GM12878 (cell line): ENCODE measurements at places on chromosomes 1 and 21. TPM values are rescaled to one million over a fixed set of nuclear protein-coding genes. Genes with fewer than 3 reads are reported as not detected.

The PAFAH2 gene
- 5.0 and 6.6 TPM in 2 replicates for total RNA-seq

The OR2T35 gene
- 0.49 and 0.66 TPM in 2 replicates for total RNA-seq

The TMEM52 gene
- total RNA-seq: not detected in 2 replicates

The TTC13 gene
- total RNA-seq: 25.6 and 25.9 TPM in 2 replicates

The MIS18A gene
- 24.7 and 26.2 TPM in 2 replicates for total RNA-seq

The WNT3A gene
- total RNA-seq: not detected in 2 replicates

The FYB2 gene
- total RNA-seq: 0.08 TPM in 1 of 2 replicates, not detected in the other

The DNAH14 gene
- total RNA-seq: 3.7 and 4.3 TPM in 2 replicates

The SAMD13 gene
- total RNA-seq: 0.85 and 0.98 TPM in 2 replicates

The TNFRSF4 gene
- 6.1 and 6.5 TPM in 2 replicates for total RNA-seq

The IL10 gene
- 0.67 and 1.1 TPM in 2 replicates for total RNA-seq

The KRTAP19-3 gene
- total RNA-seq: not detected in 2 replicates

The LPAR3 gene
- total RNA-seq: 0.11 and 0.23 TPM in 2 replicates

The GNG4 gene
- total RNA-seq: 0.11 TPM in 1 of 2 replicates, not detected in the other

The CCT3 gene
- total RNA-seq: 347 and 356 TPM in 2 replicates

The SLFNL1 gene
- total RNA-seq: 0.18 and 0.24 TPM in 2 replicates

The COL8A2 gene
- 0.08 TPM in 1 of 2 replicates, not detected in the other for total RNA-seq

The PPP1R12B gene
- 5.3 and 6.4 TPM in 2 replicates for total RNA-seq

The MANEAL gene
- total RNA-seq: 8.6 and 9.2 TPM in 2 replicates
